ENCODE measurements at places on chromosomes 1 and 21. TPM values are rescaled to one million over a fixed set of nuclear protein-coding genes. Genes with fewer than 3 reads are reported as not detected.

The RBP7 gene
- not detected for total RNA-seq

DNA sequence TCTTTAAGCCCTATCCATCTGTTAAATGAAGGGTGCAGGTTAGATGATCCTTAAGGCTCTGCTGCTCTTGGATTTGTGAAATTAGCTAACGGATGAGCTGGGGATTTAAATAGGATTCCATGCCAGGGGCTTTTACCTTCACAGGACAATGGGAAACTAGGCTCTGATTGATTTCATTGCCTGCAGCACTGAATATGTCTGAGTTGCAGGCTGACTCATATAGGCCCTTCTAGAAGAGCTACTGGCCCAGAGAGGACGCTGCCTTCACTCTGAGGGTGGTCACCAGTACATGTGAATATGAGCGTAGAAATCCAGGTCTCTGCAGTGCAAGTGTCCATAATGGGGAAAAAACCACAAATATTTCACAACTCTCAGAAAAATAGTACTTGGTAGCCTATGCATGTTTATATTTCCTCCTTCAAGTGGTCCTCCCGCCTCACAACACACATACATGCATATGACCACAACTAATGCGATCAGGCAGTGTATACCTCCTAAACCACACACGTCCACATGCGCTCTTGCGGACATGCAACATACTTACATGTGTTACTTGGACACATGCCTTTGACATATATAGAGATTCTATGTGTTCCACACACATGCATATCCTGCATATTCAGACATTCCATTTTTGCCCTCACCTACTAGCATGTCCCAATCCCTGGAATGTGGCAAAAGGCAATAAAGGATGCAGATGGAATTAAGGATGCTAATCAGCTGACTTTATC, 233.8 kb upstream of the JUN start:
- ATAC-seq, result no peak

- ATAC-seq, result no peak
Measured at GRCh38 chr1:27335506-27336422, 6.1 kb upstream of the SYTL1 start.

The GUCA2B gene
- total RNA-seq, result not detected

The TP73 gene
- total RNA-seq, result 0.95 TPM

GRCh38 chr1:1680912-1681273, 11.7 kb downstream of the SLC35E2B start:
- ATAC-seq, result no peak

DNA sequence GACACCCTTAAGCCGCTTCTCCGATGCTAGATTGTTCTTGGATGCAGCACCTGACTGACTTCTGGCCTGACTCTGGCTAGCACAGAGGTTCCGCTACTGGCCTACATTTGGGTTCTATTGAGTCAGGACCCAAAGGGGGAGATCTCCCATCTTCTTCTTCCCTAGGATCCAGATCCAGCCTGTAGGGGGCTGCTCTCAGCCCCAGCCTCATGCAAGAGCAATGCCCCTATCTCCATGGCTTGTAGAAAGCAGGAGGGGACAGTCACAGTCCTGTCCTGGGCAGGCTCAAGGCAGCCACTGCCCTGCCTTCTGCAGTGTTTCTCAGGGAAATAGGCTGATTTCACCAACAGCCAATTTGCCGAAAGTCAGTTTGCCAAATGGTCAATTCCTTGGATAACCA, 6.3 kb upstream of the ADAR start:
- no peak for ATAC-seq

The FCGR3A gene
- total RNA-seq, result not detected

DNA sequence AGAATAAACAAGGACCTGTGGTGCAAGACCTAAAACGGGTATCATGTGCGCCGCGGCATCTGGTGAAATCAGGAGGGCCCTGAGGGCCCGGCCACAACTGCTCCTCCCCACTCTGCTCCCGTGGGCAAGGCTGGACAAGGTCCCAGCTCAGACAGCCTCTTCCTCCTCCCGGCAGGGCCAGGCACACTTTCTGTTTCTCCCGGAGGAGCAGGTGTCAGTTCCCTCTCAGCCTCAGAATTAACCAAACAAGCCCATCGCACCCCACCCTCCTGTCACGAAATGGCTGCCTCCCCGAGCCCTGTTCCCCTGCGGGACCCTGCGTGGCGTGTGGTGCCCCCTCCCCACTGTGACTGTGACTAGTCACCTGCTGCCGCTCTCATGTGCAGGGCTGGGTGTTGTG, 15.2 kb downstream of the PTTG1IP start:
- ATAC-seq, result no peak

DNA sequence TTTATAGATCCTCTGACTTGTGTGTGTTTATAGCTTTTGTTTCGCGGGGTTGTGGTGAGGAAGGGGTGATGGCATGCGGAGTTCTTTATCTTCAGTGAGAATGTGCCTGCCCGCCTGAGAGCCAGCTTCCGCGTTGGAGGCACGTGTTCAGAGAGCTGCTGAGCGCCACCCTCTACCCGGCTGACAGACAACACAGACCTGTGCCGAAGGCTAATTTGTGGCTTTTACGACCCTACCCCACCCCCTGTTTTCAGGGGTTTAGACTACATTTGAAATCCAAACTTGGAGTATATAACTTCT, 14.4 kb upstream of the CD101 start:
- ATAC-seq, result peak; percentile 86

DNA sequence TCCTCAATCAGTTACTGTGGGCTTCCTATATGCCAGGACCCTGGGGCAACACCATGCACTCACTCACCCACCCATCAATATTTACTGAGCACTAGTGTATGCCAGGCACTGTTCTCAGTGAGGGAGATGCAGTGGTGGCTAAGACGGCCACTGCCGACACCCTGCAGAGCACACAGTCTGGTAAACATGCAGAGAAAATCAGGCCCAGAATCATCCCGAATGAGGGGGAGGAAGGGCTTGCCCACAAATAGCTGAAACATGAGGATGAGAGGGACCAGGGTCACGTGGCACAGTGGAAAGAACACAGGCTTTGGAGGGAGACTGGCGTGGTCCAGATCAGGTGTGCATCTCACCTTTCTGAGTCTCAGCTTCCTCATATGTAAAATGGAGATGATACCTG, 89.2 kb upstream of the IGSF21 start:
- no peak for ATAC-seq

The EEIG2 gene
- 6.7 TPM for total RNA-seq

DNA sequence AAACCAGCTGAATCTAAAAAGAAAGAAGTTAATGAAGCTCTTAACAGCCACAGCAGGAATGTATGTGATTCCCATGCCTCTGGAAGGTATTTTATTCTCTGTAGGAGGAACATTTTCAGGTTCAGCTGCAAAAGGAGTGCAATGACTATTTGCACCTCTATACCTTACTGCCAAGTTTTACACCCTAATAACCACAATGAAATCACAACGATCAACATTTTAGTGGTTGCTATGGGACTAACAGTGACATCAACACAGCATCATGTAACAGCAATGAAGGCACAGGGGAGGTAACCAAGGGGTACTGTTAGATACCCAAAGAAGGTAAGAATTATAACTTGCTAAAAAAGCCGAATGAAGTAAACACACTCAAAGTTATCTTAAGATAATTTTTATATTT, 116.3 kb upstream of the HP1BP3 start:
- no peak for ATAC-seq

GRCh38 chr1:21716169-21716568, 47.0 kb upstream of the RAP1GAP start:
- ATAC-seq, result no peak

The RBM15 gene
- total RNA-seq, result 86.2 TPM

DNA sequence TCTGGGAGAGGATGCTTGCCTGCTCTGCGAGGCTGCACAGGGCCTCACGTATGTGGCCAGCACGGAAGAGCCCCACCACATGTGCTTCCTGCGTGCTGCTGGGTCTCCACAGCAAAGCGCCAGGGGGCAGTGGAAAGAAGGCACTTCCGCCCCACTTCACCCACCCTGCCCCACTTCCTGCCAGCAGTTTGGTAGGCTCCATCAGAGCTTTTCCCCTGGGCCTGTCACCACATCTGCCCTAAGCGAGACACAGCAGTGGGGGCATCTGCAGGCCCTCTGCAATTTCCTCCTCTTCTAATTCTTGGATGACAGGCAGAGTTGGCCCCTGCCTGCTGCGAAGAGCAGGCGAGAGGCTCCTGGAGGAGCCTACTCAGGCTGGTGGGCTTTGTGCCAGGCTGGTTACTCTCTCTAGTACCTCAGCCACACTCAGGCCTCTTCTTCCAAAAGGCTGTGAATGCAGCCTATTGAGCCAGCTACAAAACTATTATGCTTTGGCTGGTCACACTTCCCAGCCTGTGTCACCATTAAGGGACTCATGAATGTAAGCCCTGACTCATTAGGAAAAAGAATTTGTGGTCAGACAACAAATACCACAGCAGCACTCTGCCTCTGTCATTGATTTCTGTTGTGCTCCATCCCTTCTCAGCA, 25.0 kb downstream of the CD244 start:
- peak; percentile 96 for ATAC-seq

The CYP4A11 gene
- not detected for total RNA-seq

- ATAC-seq, result peak; percentile 76
Measured at GRCh38 chr1:229209386-229209785, 61.5 kb upstream of the RAB4A start.

GRCh38 chr1:61123326-61123725, 41.0 kb downstream of the NFIA start:
- no peak for ATAC-seq

GRCh38 chr1:159900086-159900680, at the start of gene CFAP45:
Gene CFAP45, minus strand, starts transcription at chr1:159900165. Its CDS starts 67 bp downstream, at chr1:159900098.
- no peak for ATAC-seq

- ATAC-seq, result no peak
Measured at GRCh38 chr1:94303005-94303404, 65.6 kb upstream of the ARHGAP29 start.

The KRTAP19-1 gene
- total RNA-seq, result not detected

The PLA2G2F gene
- not detected for total RNA-seq

- ATAC-seq, result no peak
Measured at GRCh38 chr1:72326494-72326893, 44.2 kb upstream of the NEGR1 start.

The KRTAP22-1 gene
- not detected for total RNA-seq

DNA sequence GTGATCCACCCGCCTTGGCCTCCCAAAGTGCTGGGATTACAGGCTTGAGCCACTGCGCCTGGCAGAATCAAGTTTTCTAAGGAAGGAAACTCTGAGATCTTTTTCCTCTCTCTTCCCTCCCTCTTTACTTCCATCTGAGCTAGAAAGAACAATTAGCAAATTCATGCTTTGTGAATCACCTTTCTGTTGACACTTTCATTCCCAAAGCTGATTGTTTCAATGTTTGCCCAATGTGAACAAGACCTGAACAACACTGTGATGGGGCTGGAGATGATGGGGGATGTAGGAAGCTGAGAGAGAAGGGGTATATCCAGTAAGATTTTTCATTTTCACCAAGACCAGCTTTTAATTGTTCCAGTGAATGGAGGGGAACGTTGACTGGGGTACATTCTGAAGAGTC, 5.7 kb upstream of the TENT5B start:
- no peak for ATAC-seq

All from activated T-helper 17 cell treated with anti-CD3 and anti-CD28 coated beads, Interleukin-2, amount 50 U/mL, for 72 hours (primary cell).